ENCODE measurements at places on chromosomes 5 and 9.

DNA sequence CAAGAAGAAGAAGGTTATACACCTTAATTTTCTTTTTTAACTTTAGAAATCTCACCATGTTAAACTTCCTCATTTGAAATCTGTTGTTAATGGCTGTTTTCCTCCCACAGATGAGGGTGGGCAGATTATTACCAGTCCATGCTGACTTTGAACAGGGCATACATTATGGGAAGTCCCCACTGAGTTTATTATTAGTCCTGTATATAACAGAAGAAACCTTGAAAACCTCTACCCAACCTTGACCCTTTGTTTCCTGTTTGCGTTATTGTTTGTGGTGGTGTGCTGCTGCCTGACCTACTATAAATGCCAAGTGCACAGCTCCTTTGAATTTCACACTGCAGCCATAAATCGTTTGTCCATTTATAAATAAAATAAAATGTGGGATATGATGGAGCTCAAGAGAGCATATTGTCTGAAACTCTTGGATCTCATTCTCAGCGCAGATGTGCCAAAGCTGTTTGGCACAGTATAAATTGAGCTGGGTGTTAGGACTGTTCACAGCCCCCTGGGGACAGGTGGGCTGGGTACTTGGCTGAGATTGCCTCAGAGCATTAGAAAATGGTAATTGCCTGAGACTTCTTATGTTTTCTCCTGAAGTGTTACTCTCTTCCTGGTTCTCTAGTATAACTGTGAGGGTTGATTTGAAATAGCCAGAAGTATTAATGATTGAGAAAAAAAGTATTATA is 139.6 kb downstream of the SPATA31D1 start:
- DNase-seq: peak; percentile 9

DNA sequence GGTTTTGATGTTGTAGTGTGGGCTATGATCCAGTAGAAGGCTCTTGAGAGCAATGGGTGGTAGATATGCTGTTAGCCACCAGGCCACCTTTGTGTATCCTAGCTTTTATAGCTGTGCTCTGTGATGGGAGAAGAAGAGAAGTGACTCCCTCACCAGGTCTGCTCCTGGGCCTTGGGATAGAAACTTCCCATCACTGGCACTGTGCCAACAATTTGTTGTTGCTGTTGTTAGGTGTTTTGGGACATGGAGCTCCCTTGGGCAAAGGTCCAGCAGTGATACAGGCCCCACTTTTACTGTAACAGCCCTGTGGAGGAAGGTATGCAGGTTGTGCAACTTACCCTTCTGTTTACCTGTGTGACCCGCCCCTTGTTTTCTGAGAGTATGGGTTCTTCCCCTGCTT is 570.9 kb upstream of the GRIN3A start:
- DNase-seq: no peak

DNA sequence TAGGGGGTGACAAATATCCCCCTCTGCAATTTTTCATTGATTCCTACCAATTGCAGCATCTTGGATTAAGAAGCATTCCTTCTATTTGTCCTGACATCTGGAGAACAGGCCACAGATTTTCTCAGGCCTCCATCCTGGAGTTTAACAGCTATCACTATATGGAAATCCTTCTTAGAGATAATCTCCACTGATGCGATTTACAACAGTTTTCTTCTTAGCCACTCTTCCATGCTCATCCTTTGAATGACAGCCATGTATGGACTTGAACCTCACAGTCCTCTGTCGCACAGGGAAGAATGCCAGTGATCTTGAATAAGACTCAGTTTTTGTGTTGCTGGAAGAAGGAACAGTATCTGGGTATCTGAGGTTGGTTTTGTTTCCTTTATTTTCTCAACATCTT is 73.2 kb downstream of the PGM5 start:
- no peak for DNase-seq

DNA sequence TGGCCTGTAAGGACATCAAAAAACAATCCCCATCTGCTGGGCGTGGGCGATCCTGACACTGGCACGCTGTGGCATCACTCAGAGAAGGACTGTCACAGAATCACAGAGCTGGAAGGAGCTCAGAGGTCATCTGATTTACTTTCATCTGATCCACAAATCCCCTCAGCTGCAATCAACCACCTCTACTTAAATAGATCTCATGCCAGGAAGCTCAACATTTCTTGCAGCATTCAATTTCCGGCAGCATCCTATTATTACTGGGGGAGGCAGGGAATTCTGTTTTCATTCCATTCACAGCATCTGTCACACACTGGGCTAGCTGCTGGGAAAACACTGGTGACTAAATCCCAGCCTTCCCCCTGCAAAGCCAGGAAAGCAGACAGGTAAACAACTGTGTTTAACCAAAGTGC is 38.3 kb downstream of the RETREG1 start:
- DNase-seq: no peak

Data from NCI-H1105 (cell line).